NCI-H226 (cell line): ENCODE measurements at places on chromosomes 3 and 15.

GRCh38 chr3:25537516-25537915, 109.5 kb downstream of the RARB start:
- no peak for DNase-seq

DNA sequence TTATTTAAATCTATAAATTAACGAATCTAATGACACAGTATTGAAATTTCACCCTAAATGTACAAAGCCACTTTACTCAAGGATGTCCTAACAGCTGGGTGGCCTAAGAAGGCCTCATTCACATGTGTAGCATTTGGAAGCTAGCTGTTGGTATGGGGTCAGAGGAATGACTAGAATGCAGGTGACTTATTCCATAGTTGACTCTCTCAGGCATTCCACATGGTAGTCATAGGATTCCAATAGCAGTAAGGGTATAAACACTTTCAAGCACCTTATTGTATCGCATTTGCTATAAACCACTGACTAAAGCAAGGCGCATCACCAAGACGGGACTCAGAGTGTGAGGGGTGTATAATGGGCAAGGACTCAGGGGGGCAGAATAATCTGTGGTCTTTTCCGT, 294.8 kb upstream of the EPHA3 start:
- no peak for DNase-seq

DNA sequence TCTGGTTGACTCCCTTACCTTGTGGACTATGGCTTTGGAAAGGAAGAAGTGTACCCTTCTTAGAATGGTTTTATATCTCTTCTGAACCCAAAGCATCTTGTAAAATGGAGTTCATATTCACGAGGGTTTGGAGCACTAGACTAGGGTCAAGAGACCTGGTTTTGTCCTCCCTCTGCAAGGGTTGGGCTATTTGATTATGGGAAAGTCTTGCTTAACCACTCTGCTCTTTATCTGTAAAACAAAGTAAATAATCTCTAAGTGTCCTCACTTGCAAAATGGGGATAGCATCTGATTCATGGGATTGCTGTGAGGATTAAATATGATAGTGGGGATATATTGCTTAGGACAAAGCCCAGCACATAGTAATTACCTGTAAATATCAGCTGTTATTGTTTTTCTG, 17.9 kb upstream of the SLC2A2 start:
- no peak for DNase-seq

DNA sequence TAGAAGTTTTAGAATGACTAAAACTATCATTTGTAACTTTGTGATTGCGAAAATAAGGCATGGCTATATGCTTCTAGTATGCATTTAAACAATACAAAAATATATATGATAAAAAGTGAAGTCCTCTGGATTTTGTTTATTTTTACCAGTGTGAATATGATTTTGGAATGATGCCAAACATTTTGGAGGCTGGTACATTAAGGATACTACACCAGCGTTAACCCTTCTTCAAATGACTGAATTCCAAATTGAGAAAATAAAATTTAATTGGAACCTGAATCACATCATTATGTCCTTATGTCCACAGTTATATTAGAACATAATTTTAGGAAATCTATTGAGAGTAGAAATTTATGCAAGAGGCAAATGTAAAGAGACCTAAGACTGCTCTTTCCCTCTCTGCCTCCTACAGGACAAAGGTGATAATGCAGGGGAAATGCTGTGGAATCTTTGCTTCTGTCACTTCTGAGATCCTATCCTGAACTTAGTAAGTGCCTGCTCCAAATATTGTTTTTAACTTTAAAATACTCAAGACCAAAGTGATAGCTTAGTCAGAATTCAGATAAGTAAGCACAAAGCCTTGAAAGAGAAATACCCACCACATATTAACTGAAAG, 121.1 kb upstream of the NANOGP8 start:
- no peak for DNase-seq

GRCh38 chr3:194612221-194612620, 21.0 kb downstream of the TMEM44 start:
- no peak for DNase-seq

DNA sequence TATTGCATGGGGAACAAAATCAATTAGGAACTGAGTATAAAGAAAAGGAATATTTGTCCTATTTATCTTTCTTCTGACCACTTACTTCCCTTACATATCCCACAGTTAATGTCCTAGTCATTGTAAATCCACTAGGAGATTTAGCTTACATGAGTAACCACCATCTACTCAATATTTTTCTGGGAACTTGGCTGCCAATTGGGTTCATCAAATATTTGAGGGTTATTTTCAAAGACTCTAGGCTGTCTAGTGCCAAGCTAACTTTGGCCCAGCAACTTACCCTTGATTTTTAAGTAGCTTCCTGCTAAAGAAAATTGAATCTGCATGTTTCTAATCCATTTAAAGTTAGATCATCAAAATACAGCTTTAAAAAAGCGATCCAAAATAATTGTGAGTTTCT, 362.5 kb upstream of the EPHA3 start:
- no peak for DNase-seq

- no peak for DNase-seq
Measured at GRCh38 chr3:119194237-119195150, 21.1 kb downstream of the UPK1B start.

DNA sequence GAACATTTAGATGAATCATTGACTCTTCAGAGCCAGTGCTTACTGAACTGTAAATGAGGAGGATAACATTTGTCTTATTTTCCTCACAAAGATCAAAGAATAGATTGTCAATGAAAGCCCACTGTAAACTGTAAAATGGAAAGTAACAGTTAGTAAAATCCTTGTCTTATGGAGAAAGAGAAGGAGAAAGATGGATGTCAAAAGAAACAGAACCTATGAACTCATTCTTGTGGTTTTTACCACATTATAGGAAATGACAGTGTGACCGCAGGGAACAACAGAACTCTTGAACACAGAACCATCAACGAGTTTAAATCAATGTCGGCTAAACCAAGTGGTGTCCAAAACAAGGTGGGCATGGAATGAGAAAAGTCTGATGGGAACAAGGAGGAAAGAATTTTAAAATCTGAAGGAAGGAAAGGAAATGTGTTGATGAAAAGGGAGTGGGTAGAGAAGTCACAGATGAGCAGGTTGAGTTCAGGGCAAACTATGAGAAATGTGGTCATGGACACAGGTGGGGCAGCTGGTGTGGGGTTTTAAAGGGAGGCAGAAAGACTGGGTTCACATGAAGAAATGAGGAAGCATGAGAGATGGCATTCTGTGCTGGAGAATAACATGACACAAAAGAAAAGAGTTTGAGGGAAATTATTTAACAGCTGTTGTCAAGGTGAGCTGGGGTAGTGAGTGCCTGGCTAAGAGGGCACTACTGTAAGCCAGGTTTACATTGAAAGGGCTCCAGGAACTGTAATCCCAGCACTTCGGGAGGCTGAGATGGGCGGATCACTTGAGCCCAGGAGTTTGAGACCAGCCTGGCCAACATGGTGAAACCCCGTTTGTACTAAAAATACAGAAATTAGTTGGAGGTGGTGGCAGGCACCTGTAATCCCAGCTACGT, 42.4 kb upstream of the ETV5 start:
- DNase-seq = no peak

DNA sequence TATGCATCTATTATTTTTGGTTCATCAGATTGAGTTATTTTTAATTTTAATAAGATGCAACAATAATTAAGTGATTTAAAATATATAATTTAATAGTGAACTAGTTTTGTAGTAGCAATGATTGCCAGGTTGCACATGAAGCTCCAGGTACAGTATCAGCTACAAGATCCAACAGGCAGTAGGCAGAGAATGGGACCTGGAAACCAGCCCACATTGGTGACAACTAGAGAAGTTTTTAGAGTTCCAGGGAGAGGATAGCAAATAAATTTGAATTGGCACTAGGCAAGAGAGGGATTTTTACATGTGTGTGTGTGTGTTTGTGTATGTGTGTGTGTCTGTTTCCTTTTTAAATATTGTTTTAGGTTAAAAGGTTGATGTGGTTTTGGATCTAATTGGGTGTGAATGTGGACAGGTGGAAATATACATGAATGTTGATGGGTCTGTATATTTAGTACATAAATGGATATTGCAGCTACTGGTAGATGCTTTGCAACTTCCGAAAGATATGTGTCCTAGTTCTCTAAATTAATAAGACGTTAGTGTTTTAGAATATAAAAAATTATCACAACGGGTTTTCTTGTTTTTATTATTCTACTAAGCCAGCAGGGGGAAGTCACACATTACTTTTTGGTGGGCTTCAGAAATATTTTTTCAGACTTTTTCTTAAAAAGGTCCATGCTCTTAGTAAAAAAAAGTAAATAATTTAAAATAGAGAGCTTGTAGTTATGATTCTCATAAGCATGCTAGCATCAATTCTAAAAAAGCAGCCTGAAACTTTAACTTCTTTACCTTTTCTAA, 110.1 kb upstream of the GBE1 start:
- no peak for DNase-seq

DNA sequence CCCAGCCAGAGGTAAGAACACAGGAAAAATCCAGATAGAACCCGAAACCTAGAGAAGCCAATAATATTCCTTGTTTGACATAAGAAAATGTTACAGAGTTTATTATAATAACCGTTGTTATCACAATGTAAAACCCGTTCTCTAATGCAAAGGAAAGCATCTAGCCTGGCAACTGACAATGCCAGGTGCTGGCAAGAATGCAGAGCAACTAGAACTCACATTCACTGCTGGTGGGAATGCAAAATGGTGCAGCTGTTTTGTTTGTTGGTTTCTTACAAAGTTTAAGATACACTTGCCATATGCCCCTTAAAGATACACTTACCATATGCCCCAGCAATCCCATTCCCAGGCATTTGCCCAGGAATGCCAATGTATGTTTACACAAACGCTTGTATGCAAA, 23.4 kb downstream of the VPS39 start:
- DNase-seq = no peak

GRCh38 chr15:42057799-42058646, 36.3 kb downstream of the PLA2G4D start:
- DNase-seq = no peak

GRCh38 chr3:112514527-112515128, 15.4 kb upstream of the BTLA start:
- no peak for DNase-seq

DNA sequence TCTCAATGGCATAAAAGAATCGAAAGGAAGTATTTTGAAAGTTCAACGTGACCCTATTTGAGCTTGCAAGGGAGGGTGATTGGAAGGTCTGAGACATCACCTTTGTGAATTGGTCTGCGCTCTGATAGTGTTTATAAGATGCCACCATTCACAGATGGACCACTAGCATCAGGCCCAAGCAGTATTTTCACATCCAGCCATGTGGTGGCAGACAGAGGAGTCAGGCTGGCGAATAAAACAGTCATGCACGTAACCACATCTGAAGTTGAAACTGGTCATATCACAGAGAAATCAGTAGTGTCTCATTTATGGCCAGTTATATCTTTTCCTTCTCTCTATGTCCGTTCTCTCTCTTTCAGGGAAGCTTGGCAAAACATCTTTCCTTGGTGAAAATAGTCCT, 170.1 kb upstream of the ONECUT1 start:
- no peak for DNase-seq

DNA sequence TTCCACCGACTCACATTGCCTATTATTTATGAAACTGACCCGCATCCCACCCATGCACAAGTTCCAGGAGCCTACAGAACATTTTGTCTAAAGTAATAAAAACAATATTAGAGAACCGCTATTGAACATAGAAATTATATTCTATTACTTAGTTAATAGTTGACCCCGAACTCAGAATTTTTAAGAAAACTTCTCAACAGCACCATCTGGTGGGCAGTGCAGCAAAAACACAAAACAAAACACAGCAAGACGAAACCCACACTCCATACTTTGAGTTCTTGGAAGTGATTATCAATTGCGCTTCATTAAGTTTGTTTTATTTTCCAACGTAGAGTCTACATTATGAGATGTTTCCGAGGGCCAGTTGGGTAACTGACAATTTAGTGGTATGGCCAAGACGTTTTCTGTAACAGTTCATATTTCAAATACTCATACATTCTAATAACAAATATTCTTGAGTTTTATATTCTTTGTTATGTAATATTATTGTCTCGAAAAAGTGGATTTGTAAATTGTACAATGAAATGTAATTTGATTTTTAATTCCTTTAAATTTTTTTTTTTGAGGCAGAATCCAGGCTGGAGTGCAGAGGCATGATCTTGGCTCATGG, 24.0 kb upstream of the C3orf70 start:
- DNase-seq = no peak

GRCh38 chr3:107206141-107206540, 171.1 kb upstream of the CCDC54 start:
- peak; percentile 37 for DNase-seq

- DNase-seq = peak; percentile 20
Measured at GRCh38 chr3:40097131-40098117, 212.1 kb upstream of the EIF1B start.

GRCh38 chr3:138775254-138775595, 59.5 kb downstream of the PIK3CB start:
- DNase-seq = no peak

- DNase-seq = no peak
Measured at GRCh38 chr3:49530701-49531100, 23.6 kb upstream of the BSN start.

DNA sequence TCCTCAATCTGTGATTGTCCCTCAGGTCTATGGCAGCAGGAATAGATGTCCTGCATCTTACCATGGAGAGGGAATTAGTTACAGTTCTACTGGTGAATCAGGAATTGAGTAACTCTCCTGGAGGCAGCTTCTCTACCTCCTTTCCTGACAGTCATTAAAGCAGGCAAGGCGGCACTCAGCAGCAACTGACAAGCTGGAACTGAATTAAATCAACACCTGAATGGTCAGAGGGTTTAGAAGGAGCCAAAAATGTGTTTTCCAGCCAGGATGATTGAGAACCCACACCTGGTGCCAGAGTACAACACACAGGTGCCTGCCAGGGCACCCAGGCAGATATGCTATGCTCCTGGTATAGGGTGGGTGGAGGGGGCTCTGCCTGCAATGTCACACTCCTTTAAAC, 43.1 kb upstream of the TIPARP start:
- DNase-seq = no peak

DNA sequence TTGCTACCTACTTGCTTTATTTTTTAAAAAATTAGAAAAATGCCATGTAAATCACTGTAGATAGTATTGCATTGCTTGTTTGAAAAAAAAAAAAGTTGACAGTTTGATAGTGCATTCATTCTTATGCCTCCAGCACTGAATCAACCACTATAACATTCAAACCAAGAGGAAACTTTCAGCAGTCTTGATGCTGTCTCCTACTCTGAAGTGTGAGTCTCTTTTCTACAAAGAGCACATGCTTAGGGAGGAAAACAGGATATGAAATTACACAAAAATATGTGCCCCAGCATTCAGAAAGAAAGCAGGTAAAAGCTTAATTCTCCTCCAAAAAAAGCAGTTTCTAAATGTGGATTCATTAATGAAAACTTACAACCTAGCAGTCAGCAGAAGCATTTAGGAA, 78.3 kb downstream of the ZBTB20 start:
- DNase-seq = peak; percentile 33
